ENCODE measurements at places on chromosomes 2 and 18.

DNA sequence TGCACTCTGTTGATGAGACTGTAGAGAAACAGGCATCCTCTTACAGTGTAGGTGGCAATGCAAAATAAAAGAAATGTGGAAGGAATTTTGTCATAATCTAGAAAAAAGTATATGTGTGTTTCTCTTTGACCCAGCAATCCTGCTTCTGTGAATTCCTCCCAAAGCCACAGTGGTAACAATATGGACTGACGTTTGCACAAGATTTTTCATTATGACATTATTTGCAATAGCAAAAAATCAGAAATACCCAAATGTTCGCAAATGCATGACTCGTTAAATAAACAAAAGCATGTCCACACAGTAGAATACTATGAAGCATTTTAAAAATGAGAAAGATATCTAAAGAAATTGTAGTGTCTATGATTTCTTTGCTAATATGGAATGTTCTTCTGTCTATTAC, 255.2 kb upstream of the NRP2 start:
- no peak overlapping the region for H3K4me3 ChIP-seq
- no peaks in the 10 kb centered on the region for H3K36me3 ChIP-seq
- H3K4me1 ChIP-seq = no peaks in the 10 kb centered on the region
- H3K27me3 ChIP-seq = no peaks in the 10 kb centered on the region
- H3K27ac ChIP-seq = no peak overlapping the region

GRCh38 chr2:161135951-161136593, 24.2 kb upstream of the TANK start:
- no peak overlapping the region for H3K4me3 ChIP-seq
- no peak for DNase-seq
- no peak overlapping the region for H3K27ac ChIP-seq
- H3K27me3 ChIP-seq = no peaks in the 10 kb centered on the region
- no peaks in the 10 kb centered on the region for H3K36me3 ChIP-seq

GRCh38 chr2:135187270-135187669, 135.2 kb downstream of the RAB3GAP1 start:
- H3K36me3 ChIP-seq = no peaks in the 10 kb centered on the region
- no peaks in the 10 kb centered on the region for H3K27me3 ChIP-seq
- H3K4me1 ChIP-seq = no peaks in the 10 kb centered on the region
- H3K27ac ChIP-seq = no peak overlapping the region

GRCh38 chr2:6927186-6927585, 10.0 kb downstream of the RNF144A start:
- no peaks in the 10 kb centered on the region for H3K27me3 ChIP-seq
- H3K36me3 ChIP-seq = no peaks in the 10 kb centered on the region
- no peak for DNase-seq
- H3K27ac ChIP-seq = peak overlapping the region; percentile 73
- peaks cover 95% of the 10 kb centered on the region for H3K4me1 ChIP-seq

DNA sequence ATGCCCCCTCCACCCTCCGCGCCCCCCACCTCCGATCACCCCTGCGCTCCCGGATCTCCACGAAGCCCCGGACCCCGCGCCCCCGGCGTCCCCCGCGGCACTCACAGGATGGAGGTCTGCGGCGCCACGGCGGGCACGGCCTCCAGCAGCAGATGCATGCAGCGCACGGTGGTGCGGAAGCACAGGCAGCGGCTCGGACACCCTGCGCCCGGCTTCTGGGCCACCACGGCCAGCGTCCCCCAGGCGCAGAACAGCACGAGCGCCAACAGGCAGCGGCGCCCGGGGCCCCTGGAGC, 217 bp downstream of the PXDN start:
- no peak for DNase-seq
- H3K27ac ChIP-seq = peak overlapping the region; percentile 90
